GM03348 (cell line): ENCODE measurements at places on chromosomes 3 and 15.
A peak's percentile ranks its signal among the peaks of the same experiment; 100 is the strongest.

- DNase-seq = peak; percentile 75
These were observed 340.3 kb upstream of the RBMS3 start for GRCh38 chr3:28940530-28940929.

- DNase-seq = peak; percentile 26
These were observed 21.5 kb downstream of the AGTR1 start for GRCh38 chr3:148718982-148719862.

DNA sequence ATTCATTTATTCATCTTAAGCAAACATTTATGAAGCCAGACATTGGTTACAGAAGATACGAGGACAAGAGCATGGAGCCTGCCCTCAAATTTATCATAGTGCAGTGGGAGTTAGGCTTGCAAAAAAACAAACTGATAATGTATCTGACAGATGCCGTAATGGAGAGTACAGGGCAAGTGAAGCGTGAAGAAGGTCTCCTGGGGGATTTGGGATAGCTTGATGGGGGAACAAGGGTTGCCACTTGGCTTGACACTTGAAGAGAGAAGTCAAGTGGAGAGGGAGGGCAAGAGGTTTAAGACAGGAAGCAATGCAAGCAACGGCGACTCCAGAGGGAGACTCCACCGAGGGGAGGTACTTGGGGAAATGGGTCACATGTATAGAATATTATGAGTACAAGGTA lies 129.3 kb downstream of the SSR3 start:
- no peak for DNase-seq

GRCh38 chr3:140630366-140630765 lies 47.5 kb upstream of the TRIM42 start:
- DNase-seq = no peak

- DNase-seq = no peak
These were observed 54.2 kb downstream of the OSTN start for GRCh38 chr3:191253089-191253799.

GRCh38 chr3:125382298-125382697 lies 7.2 kb upstream of the ZNF148 start:
- DNase-seq = no peak

GRCh38 chr3:85935171-85935570 lies 976.4 kb downstream of the CADM2 start:
- no peak for DNase-seq

DNA sequence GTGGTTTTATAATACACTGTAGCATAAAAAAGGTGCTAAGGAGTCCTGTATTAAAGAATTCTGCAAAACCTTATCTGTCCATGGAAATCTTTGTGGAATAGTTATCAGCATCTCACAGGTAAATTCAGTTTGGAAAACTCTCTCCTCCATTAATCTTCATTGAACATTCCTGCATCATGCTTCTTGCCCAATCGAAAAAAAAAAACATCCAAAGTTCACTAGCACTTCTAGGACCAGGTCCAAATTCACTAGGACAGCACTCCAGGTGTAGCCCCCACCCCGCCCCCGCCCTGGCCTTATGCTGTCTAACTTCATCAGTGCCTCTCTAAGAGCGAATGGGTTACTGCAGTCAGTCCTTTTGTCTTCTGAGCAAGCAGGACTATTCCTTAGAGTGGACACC lies 138.6 kb downstream of the PLD1 start:
- no peak for DNase-seq

DNA sequence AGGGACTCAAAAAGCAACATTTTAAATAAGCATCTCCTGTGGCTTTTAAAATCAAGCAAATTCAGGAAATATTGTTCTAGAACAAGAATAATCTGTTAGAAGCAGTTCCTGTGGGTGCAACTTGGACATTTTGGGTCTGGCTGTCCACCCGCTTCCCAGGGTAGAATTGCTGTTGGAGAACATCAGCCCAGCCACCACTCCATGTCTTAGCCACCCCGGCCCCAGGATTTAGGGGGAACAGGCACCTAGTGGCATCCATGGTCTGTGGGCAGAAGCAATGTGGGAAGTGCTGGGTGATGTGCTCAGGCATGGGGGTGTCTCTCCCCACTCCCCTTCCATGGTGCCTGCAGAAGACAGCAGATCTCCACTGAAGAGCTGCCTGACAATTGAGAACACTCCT lies 162.6 kb downstream of the KLF13 start:
- no peak for DNase-seq

GRCh38 chr3:100662113-100662823 lies 47.0 kb upstream of the TFG start:
- DNase-seq = no peak

DNA sequence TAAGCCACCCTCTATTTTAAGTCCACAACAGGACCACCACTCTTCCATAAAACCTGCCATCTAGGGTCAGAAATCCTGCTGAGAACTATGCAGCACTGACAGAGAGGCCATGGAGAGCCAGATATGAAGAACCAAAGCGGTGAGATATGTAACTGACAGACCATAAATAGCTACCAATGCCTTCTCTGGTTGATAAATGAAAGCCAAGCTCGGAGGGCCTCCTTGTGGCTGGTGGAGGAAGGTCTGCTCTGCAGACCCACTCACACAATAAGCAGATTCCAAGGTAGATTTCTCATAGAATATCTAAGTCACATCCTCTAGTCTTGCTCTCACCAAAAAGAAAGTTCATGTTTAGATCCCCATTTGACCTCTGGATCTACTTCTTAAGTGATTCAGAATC lies 38.9 kb downstream of the RYK start:
- peak; percentile 37 for DNase-seq

DNA sequence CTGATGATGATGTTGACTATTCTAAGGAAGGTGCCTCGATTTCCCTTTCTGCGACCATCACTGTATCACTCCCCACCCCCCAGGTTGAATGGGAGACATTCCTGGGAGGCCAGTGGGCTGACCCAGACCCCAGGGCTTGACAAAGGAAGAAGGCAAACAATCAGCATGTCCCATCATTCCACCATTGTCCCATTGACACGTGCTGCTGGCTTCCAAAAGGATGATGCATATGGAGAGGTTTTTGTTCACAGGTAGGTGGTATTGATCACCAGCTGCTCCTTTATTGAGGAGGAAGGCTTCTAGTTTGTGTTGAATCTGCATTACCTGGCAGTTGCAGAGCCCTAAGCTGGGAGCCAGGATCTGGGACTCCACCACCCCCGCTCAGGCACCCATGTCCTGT lies 30.4 kb downstream of the RASGRF1 start:
- DNase-seq = no peak

DNA sequence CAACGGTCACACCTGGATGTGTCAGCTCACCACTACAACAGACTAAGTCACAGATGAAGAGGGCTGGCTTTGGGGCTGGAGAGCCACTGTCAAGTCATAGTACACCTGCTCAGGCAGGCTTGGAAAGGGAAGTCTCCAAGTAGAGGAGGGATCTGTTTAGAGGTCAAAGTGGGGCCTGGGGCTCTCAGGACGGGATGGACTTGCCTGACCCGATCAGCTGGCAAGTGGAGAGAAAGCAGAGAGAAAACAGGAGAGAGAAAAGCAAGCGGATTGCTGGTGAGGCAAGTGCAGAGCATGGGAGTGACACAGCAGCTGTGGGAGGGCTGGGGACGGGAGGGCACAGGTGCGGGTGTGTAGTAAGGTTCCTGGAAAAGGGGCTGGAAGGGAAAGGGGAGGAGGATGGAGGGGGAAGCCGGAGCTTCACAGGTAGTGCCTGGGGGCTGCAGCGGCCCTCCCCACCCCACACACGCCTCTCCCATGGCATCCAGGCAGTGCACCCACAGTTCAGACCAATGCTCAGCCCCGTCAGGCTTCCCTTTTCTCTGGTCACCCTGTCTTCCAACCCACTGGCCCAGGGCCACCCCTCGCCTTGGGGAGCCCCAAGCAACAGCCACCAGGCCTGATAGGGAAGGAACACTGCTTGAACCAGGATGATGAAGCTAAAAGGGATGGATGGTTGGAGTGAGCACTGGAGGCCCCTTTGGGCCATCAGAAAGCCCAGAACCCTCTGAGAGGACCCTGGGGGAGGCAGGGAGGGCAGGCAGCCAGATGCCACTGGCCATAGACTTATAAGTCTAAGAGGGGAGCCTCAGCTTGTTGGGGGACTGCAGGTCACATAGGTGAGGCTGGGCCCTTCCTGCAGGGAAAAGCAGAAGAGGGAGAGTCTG lies 8.5 kb downstream of the RPS17 start:
- no peak for DNase-seq

GRCh38 chr15:58724466-58724865 lies 25.0 kb downstream of the ADAM10 start:
- peak; percentile 23 for DNase-seq

GRCh38 chr3:31621314-31621713 lies 88.6 kb downstream of the STT3B start:
- DNase-seq = no peak

DNA sequence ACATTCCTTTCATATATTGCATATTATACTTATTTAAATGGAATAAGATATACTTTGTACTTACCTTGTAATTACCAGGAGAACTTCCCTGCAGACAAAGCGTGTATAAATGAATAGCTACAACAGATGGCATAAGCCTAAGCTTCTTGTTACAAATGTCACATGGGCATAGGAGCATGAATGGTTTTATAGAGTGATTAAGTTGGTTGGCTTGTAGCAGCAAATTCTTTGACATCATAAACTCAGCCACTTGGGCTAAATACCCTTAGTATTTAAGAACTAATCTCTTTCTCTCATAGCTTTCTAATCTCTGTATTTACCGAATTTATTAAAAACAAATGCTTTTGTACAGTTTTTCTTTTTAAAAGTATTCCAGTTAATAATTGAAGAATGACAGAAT lies at the start of gene UBAP1L:
Gene UBAP1L, minus strand, starts transcription at position 115 of the 400 bp plus-strand sequence. CDS start 8,985 bp downstream, outside the sequence.
- no peak for DNase-seq

DNA sequence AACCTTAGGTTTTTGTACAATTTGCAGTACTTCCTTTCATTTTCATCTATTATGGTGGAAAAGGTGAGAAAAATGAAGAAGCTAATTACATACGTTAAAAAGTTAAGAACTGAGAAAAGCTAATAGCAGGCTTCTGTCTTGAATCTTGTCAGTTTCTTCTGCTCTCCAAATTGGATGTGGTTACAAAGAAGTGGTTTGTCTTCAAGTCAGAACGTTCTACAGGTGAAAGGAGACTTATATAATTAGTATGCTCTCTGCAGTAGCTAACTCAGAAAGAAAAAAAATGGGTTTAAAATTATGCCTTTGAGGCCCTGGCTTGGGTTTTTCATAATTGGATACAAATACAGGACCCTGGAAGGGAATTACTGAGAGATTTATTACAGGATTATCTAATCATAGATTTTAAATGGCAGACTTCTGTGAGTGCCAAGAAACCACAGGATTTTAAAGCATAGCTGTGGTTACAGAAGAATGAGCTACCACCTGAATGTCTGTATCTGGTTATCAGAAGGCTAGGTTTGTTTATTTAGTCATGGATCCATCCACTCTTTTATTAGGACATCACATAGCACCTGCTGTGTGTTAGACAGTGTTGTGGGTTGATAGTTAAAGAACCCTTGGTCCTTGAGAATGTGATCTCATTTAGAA lies 528.1 kb upstream of the MCTP2 start:
- peak; percentile 21 for DNase-seq

- DNase-seq = no peak
These were observed 27.4 kb downstream of the SEC22A start for GRCh38 chr3:123229145-123229544.

DNA sequence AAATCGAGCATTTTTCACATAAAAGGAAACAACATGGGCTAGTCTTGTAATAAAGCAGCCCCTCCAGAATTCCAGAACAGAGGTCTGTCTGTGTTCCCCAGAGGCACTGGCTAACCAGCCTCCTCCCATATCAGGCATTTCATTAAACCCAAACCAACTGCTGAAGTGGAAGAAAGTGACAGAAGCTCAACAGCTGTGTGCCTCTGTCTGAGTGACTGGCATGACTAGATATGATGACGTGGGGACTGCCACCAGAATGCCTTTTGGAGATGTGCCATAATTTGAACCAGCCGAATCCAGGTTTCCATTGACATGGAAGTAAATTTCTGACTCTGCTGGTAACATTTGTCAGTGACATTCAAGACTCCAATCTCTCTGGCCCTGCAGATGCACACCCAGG lies 8.7 kb downstream of the LIMD1 start:
- no peak for DNase-seq

DNA sequence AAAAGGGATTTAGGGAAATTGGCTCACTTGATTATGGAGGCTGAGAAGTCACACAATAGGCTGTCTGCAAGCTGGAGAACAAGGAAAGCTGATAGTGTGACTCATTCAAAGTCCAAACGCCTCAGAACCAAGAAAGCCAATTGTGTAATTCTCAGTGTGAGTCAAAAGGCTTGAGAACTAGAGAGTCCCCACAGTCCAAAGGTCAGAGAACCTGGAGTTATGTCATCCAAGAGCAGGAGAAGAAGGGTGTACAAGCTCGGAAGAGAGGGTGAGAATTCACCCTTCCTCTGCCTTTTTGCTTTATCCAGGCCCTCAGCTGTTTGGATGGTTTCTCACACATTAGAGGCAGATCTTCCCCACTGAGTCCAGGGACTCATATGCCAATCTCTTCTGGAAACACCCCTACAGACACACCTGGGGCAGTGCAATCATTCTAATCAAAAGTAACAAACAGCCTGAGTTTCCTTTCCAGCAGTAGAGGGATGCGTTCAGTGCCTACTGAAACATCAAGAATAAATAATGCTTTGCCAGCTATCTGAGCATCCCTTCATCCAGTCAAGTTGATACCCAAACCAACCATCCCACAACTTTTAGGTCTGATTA lies 271.5 kb downstream of the SATB1 start:
- peak; percentile 65 for DNase-seq

DNA sequence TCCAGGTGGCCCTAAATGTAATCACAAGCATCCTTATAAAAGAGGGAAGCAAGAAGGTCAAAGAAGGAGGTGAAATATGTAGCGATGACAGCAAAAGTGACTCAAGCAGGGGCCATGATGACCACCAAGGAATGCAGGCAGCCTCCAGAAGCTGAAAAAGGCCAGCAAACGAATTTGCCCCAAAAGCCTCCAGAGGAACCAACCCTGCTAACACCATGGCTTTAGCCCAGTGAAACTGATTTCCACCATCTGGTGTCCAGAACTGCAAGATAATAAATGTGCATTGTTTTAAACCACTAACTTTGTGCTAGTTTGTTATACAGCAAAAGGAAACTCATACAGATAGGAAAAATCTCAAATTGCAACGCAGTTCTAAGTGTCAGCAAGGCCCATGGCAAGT lies 23.0 kb upstream of the RBSN start:
- no peak for DNase-seq

- no peak for DNase-seq
These were observed 126.5 kb downstream of the ECT2 start for GRCh38 chr3:172877011-172877410.

DNA sequence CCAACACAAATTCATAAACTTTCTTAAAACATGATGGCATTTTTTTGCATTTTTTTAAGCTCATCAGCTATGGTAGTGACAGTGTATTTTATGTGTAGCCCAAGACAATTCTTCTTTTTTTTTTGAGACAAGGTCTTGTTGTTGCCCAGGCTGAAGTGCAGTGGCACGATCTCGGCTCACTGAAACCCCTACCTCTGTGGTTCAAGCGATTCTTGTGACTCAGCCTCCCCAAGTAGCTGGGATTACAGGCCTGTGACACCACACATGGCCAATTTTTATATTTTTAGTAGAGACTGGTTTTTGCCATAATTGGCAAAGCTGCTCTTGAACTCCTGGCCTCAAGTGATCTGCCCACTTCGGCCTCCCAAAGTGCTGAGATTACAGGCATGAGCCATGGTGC lies 17.3 kb upstream of the USP50 start:
- DNase-seq = no peak

GRCh38 chr3:116939550-116939949 lies 230.0 kb downstream of the TUSC7 start:
- no peak for DNase-seq

- DNase-seq = no peak
These were observed 17.4 kb downstream of the PTPN23 start for GRCh38 chr3:47398228-47398627.
